CD4-positive, CD25-positive, alpha-beta regulatory T cell (primary cell): ENCODE measurements at places on chromosomes 5 and 9. TPM values are rescaled to one million over a fixed set of nuclear protein-coding genes. Genes with fewer than 3 reads are reported as not detected.

GRCh38 chr9:127118597-127119319 is 3.7 kb downstream of the ANGPTL2 start:
- no peak overlapping the region for H3K27ac ChIP-seq
- no peaks in the 10 kb centered on the region for H3K27me3 ChIP-seq
- no peaks in the 10 kb centered on the region for H3K4me1 ChIP-seq
- no peak overlapping the region for H3K4me3 ChIP-seq

The MOB3B gene
- total RNA-seq, result 0.12 TPM

The ZDHHC11B gene
- total RNA-seq, result 17.7 TPM

DNA sequence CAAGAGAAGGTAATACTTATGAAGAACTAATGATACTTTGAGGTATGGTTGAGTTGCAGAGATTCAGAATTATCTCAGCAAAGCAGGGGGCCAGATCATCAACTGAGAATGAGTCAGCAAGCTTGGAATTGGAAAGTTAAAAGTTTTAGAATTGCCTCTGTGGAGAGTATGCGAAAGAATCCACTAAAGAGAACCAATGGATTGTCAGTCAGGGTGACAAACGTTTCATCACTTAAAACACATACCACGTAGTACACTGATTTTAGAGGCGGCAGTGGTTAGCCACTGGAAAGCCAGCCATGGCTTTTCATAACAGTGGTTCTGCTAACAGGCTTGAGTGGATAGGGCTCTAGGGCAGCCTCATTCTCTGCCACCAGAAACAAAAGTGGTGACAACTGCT is 30.7 kb downstream of the AOPEP start:
- H3K27ac ChIP-seq, result no peak overlapping the region
- no peaks in the 10 kb centered on the region for H3K27me3 ChIP-seq
- no peak for DNase-seq
- peaks cover 3% of the 10 kb centered on the region for H3K4me1 ChIP-seq
- H3K4me3 ChIP-seq, result no peak overlapping the region
- H3K36me3 ChIP-seq, result peaks cover 9% of the 10 kb centered on the region

DNA sequence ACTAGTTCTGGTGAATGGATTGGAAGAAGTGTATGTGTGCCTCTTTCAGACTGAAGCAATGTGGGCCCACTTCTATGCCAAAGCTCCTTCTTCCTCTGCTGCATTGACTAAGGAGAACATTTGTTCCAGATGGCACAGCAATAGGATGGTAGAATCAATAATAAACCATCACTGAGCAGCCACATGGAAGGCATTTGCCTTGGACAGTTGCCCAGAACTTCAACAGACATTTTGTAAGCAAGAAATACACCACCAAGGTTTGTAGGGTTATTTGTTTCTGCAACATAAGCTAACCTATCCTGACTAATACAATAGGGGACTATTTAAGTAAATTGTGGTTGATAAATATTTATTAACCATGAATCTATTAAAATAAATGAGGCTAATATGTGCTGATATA is 37.7 kb upstream of the CSNK1G3 start:
- no peak for DNase-seq
- H3K27me3 ChIP-seq, result peaks cover 4% of the 10 kb centered on the region
- no peaks in the 10 kb centered on the region for H3K4me1 ChIP-seq
- H3K27ac ChIP-seq, result no peak overlapping the region
- no peak overlapping the region for H3K4me3 ChIP-seq

The PTPN3 gene
- 0.47 TPM for total RNA-seq

The OR1J4 gene
- 1.8 TPM for total RNA-seq

DNA sequence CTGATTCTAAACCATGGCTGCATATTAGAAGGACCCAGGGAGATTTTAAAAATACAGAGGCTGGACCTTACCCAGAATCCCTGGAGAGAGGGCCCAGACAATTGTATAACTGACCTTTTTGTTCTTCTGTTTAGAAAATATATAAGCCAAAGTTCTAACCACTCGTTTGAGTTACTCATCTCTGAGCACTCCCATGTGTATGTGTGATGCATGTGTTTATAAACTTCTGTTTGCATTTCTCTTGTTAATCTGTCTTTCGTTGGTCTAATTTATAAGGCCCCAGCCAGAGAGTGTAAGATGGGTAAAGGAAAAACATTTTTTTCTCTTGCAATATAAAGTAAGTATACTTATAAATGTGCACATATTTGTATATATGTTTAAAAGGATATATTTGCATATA is 443.9 kb downstream of the ZNF608 start:
- no peak overlapping the region for H3K27ac ChIP-seq
- H3K36me3 ChIP-seq, result no peaks in the 10 kb centered on the region
- no peaks in the 10 kb centered on the region for H3K27me3 ChIP-seq
- H3K4me3 ChIP-seq, result no peak overlapping the region
- no peak for DNase-seq
- no peaks in the 10 kb centered on the region for H3K4me1 ChIP-seq

GRCh38 chr9:93532141-93532540 is 44.2 kb upstream of the PHF2 start:
- H3K27me3 ChIP-seq, result no peaks in the 10 kb centered on the region
- H3K36me3 ChIP-seq, result peaks cover 94% of the 10 kb centered on the region
- no peak for DNase-seq
- no peak overlapping the region for H3K27ac ChIP-seq
- no peaks in the 10 kb centered on the region for H3K4me1 ChIP-seq

DNA sequence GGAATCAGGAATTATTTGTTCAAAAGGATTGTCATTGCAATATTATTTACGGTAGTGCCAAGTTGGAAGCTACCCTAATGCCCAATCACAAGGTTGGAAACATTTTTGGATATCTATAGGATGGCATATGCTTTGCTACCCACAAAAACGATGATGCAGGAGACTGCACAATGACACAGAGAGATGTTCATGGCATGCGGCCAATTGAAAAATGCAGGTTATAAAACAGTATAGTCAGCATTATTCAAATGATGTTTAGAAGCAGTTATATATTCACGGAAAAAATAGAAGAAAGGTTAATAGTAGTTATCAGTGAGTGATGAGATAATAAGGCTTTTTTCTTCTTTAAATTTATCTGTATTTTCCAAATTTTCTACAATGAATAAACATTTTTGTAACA is 5.9 kb upstream of the ACSL6 start:
- no peak overlapping the region for H3K4me3 ChIP-seq
- H3K36me3 ChIP-seq, result no peaks in the 10 kb centered on the region
- peaks cover 42% of the 10 kb centered on the region for H3K27me3 ChIP-seq
- no peak for DNase-seq
- H3K4me1 ChIP-seq, result peaks cover 21% of the 10 kb centered on the region

GRCh38 chr5:146032911-146033310 is 72.5 kb downstream of the PLAC8L1 start:
- no peaks in the 10 kb centered on the region for H3K4me1 ChIP-seq
- no peak overlapping the region for H3K4me3 ChIP-seq
